Activated CD8-positive, alpha-beta T cell treated with anti-CD3 and anti-CD28 coated beads for 36 hours (primary cell): ENCODE measurements at places on chromosomes 3 and 15.

GRCh38 chr3:98971169-98971681 lies 69.7 kb upstream of the DCBLD2 start:
- DNase-seq: no peak

DNA sequence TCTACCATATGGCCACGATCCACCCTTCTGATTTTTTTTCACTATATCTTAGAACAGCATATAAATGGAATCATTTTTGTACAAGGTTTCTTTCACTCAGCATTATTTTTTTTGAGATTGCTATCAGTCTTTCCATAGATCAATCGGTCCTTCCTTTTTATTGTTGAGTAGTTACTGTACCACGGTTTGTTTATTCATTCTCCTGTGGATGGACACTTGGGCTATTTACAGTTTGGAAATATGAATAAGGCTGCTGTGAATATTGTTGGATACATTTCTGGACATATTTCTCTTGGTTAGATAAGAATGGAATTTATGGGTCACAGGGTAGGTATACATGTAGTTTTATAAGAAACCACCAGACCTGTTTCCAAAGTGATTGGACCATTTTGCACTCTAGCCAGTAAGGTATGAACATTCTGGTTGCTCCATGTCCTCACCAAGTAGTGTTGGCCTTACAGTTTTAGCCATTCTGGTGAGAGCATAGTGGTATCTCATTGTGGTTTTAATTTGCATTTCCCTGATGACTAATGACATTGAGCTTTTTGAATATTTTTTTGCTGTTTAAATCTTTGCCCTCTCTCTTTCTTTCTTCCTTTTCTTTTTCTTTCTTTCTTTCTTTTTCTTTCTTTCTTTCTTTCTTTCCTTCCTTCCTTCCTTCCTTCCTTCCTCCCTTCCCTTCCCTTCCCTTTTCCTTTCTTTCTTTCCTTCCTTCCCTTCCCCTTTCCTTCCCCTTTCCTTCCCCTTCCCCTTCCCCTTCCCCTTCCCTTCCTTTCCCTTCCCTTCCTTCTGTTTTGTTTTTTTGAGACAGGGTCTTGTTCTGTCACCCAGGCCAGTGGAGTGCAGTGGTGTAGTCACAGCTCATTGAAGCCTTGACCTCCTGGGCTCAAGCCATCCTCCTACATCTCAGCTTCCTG lies 49.2 kb downstream of the LRRK1 start:
- DNase-seq: no peak

- DNase-seq: no peak
These were observed 168.6 kb downstream of the APBA2 start for GRCh38 chr15:29054171-29055045.

GRCh38 chr3:62238431-62238830 lies 134.9 kb downstream of the FEZF2 start:
- no peak for DNase-seq
